ENCODE measurements at places on chromosomes 1 and 21.

DNA sequence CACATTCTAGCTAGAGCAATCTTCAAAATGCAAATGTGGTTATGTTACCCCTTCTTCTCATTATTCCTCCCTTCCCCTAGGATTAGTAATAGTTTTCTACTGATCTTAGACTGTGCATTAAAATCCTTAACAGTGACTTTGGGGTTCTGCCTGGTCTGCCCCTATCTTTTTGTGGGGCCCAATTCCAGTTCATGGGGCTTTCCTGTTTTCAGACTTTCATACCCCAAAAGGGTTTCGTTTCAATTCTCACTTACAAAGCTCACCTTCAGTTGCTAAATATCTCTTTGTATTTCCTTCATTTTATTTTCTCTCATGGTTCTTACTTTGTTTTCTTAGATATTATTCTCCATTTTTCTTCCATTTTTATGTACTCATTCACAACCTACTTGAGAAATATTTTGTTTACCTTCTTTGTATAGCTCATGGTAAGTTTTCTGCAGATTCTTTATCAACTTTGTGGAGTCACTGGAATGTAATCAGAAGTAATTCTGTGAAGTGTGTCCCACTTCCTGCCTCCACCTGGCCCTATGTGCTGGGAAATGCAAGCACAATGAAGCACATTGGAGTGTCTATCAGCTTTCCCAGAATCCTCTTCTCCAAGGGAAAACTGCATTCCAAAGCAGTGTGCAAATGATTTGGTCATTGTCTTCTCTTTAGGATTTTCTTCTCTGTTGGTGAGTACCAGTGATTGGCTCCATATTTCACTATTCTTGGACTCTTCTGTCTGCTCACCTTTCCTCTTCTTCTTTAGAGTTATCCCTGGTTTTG is 350.2 kb downstream of the ZNF326 start:
- no peak for DNase-seq

DNA sequence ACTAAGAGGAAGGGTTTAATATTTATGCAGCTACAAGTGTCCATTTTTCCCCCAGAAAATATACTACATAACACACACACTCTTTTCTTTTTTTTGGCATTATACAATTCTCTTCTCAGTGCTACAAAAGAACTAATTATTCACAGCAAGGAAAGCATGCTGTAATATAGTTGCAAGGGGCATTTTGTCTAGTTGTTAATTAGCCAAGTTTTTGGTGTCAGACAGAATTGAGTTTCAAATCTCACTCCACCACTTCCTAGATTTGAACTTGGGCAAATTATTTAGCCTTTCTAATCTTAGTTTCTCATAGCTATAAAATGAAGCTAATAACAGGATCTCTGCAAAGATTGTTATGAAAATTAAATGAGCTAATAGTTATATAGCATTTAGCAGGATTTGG is 60.0 kb upstream of the VTCN1 start:
- DNase-seq, result no peak

DNA sequence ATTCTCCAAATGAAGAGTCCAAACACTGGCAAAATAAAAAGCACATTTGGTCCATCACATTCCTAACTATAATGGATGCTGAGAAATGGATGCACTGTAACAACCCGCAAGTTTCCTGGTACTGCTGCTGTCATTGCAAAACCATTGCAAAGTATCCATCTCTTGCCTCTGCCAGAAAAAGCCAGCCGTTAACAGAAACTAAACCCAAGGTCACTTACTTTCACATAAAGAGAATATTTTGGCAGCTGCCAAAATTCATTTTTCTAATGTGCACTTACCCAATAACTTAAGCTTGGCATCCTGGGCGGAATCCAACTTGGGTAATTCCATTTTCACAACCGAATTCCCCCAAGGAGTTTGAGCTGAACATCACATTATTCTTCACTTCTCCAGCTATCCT is 77.0 kb upstream of the LRRC8D start:
- no peak for DNase-seq

DNA sequence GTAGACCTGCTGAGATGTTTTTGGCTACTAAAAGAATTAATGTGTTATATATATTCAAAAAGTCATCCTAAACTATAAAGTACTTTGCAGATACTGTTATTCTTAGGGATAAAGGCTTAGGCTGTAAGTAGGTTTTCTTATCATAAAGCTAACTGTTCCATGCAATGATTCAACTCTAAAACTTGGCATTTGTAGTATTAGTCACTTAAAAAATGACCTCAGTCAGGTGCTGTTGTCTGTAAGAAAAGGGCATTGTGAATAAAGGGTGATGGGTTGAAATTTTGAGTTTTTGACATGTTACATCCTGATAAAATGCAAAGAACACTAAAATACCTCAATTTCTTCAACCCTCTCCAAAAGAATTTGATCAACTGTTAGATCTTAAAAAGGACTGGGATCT is 32.9 kb downstream of the ADCY10 start:
- peak; percentile 38 for DNase-seq

DNA sequence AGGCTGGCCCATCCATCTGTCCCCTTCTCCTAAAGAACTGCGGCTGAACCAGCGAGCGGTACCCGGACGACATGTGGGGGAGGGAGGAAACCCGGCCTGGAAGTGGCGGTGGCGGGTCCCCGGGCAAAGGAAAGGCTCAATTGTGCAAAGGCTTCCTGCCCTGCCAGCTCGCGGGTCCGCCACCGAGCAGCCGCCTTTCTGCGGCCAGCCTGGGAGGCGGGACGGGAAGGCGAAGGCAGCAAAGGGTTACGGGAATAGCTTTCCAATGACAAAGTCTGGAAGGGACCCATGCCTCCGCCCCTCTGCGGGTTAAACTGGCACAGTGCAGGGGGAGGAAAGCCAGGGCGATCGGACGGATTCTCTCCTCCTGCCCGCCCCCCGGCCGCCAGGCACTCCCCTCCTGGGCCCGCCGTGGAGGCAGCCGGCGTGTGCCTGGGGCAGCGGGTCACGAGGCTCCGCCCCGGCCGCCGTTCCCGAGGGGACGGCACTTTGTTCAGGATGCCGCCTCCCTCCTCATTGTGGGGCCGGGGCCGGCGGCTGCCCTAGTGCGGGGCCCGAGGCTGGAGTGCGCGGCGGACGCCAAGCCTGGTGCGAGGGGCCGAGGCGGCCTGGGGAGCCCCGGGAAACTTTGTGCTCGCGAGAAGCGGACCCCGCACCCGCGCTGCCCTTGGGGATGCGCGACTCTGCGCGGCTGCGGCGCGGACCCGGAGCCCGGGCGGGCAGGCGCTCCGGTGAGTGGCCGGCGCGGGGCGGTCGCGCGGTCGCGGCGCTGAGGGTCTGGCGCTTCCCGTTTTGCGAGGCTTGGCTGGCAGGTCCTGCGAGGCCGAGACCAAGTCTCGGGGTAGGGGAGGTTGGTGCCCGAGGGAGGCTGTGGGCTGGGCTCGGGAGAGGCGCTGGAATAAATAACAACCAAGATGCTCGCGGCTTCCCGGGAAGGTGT is at the start of gene NAV1:
Gene NAV1 (plus strand): TSS at position 516 of the 940 bp plus-strand sequence. CDS start 83,758 bp downstream, outside the sequence.
- no peak for DNase-seq

GRCh38 chr1:54971317-54971791 is 9.1 kb upstream of the TMEM61 start:
- DNase-seq, result peak; percentile 29

All from choroid plexus epithelial cell (primary cell).